ENCODE measurements at places on chromosomes 4 and X. TPM values are rescaled to one million over a fixed set of nuclear protein-coding genes. Genes with fewer than 3 reads are reported as not detected.

The LGI2 gene
- total RNA-seq, result 2.8 TPM

The TLR10 gene
- total RNA-seq, result 0.68 TPM

The KCTD8 gene
- 1.9 TPM for total RNA-seq

The CD38 gene
- total RNA-seq, result 4.6 TPM

The SLC2A9 gene
- 9.8 TPM for total RNA-seq

The SSX2B gene
- total RNA-seq, result not detected

The HPGD gene
- 6.5 TPM for total RNA-seq

The LRRC66 gene
- total RNA-seq, result not detected

The FRMD7 gene
- not detected for total RNA-seq

The ETDA gene
- not detected for total RNA-seq

The LRIT3 gene
- total RNA-seq, result 0.11 TPM

All from prostate gland (tissue), 2 donors.